Pericardium fibroblast (primary cell): ENCODE measurements at places on chromosomes 3 and 15. TPM values are rescaled to one million over a fixed set of nuclear protein-coding genes. Genes with fewer than 3 reads are reported as not detected.

SAXO2 gene
- 0.51 TPM in 1 of 2 replicates, not detected in the other for total RNA-seq

NDN gene
- total RNA-seq = 177 and 201 TPM in 2 replicates

THPO gene
- total RNA-seq = not detected in 2 replicates

TMCO5A gene
- not detected in 2 replicates for total RNA-seq

WNT5A gene
- total RNA-seq = 13.1 and 52.7 TPM in 2 replicates

C3orf33 gene
- 2.0 and 5.6 TPM in 2 replicates for total RNA-seq

TERC gene
- 147 TPM in 2 replicates for total RNA-seq

ABI3BP gene
- 6.8 and 15.2 TPM in 2 replicates for total RNA-seq

ISLR2 gene
- under 0.01 and 0.09 TPM in 2 replicates for total RNA-seq

SUCNR1 gene
- total RNA-seq = not detected in 2 replicates

ADPRH gene
- total RNA-seq = 0.34 and 2.0 TPM in 2 replicates

STRIT1 gene
- not detected in 2 replicates for total RNA-seq

TAMM41 gene
- total RNA-seq = 8.0 and 8.3 TPM in 2 replicates

FAM81A gene
- 0.12 TPM in 1 of 2 replicates, not detected in the other for total RNA-seq

PLSCR5 gene
- total RNA-seq = not detected in 2 replicates

SYNM gene
- total RNA-seq = 3.7 and 9.3 TPM in 2 replicates

LRRC3B gene
- not detected in 2 replicates for total RNA-seq

SLC2A2 gene
- not detected in 2 replicates for total RNA-seq

ANKDD1A gene
- total RNA-seq = 2.0 and 11.7 TPM in 2 replicates

EPM2AIP1 gene
- total RNA-seq = 4.3 and 5.3 TPM in 2 replicates

TMEM44 gene
- 19.3 and 26.8 TPM in 2 replicates for total RNA-seq

PLA2G4E gene
- not detected in 2 replicates for total RNA-seq
